Omental fat pad (tissue), 4 donors: ENCODE measurements at places on chromosomes 7 and 10. TPM values are rescaled to one million over a fixed set of nuclear protein-coding genes. Genes with fewer than 3 reads are reported as not detected.
A peak's percentile ranks its signal among the peaks of the same experiment; 100 is the strongest.

- no peak for DNase-seq
Measured at GRCh38 chr10:523925-524324, 165.5 kb downstream of the DIP2C start.

DNA sequence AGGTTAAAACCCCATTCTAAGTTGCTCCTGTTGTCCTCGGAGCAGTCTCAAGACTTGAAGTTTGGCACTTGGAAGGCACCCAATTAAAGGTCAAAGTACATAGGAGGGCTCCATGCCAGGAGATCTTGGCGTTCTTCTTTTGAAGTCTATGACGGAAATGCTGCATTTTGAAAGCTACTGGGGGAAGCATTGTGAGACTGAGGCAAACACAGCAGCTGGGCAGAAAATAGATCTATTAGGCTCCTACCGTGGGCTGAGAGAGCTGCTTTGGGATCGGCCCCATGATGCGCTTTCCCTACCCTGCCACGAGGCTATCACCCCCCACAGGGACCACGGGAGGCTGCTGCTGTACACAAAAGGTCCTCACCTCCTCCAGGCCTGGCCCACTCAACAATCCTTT, 20.0 kb downstream of the KIAA1549 start:
- DNase-seq = no peak

- peak; percentile 28 for DNase-seq
Measured at GRCh38 chr10:94403380-94404213, 1.3 kb downstream of the TBC1D12 start.

GRCh38 chr10:29146311-29147100, 142.4 kb upstream of the LYZL1 start:
- no peak for DNase-seq

DNA sequence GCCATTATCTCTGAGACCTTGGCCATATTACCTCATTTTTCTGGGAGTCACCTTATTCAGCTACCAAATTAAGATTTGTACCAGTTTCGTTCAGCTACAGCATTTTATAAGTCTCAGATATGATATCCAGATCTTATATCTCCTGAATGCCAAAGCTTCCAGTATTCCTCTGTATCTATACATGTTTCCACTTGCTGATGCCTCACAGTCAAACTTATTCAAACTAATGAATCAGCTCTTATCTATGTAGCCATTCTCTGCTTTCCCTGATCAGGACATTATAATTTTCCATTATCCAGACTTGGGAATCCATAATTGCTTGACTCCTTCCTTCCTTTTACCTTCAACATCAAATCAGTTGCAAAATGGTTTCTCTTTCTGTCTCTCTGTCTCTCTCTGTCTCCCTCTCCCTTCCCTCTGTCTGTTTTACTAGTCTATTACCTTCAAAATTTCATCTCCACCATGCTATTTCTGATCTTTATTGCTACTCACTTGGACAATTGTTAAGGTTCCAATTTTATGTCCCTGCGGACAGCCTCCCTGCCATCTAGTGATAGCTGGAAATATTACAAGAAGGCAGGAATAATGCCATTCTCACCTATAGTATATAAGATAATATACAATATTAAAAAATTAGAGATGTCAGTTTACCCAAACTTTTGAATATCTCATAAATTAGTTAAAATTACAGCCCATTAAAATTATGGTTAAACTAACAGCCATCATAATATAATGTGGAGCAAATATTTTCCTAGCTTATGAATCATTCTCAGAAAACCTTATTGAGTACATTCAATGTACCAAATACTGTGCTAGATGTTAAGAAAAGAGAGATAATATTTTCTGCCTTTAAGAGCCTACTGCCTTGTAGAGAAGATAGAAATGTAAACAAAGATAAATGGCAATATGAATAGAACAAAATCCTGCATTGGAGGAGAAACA, 89.8 kb downstream of the PCLO start:
- DNase-seq = no peak

- no peak for DNase-seq
Measured at GRCh38 chr7:136919820-136920219, 51.4 kb downstream of the CHRM2 start.

- DNase-seq = no peak
Measured at GRCh38 chr10:130021383-130021950, 57.4 kb upstream of the EBF3 start.

GRCh38 chr10:49115015-49115795, at the start of gene VSTM4:
TSS of gene VSTM4 (minus strand) at chr10:49115522. CDS start at chr10:49115485, 37 bp downstream.
- DNase-seq = no peak

- DNase-seq = no peak
Measured at GRCh38 chr7:73809467-73809951, 21.3 kb upstream of the CLDN4 start.

- no peak for DNase-seq
Measured at GRCh38 chr10:43960135-43960415, 311.4 kb upstream of the ZNF32 start.

- DNase-seq = no peak
Measured at GRCh38 chr10:14667280-14667679, 107.4 kb downstream of the FAM107B start.

- no peak for DNase-seq
Measured at GRCh38 chr10:44843484-44843883, 67.7 kb upstream of the TMEM72 start.

GRCh38 chr10:1136268-1136667, 80.1 kb downstream of the WDR37 start:
- DNase-seq = no peak

- DNase-seq = no peak
Measured at GRCh38 chr7:79458796-79459195, 5.3 kb upstream of the MAGI2 start.

GRCh38 chr7:131501930-131502685, 54.3 kb downstream of the PODXL start:
- DNase-seq = no peak

DNA sequence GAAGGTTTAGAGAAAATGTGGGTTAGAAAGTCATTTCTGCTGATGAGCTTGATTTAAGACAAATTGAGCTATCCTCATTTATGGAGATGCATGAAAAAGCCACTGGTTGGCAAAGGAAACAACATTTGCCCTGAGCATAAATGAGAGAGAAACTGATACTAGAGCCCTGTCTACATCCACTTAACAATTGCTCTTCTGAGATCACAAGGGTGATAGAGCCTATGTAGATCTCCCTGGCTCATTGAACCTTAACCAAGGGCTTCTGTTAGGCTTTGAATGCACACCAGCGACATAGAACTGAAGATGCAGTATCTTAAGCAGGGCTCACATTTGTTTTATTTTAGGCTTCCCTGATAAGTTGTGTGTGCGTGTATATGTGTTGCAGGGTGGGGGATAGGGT, 35.0 kb downstream of the GPR141 start:
- no peak for DNase-seq

DNA sequence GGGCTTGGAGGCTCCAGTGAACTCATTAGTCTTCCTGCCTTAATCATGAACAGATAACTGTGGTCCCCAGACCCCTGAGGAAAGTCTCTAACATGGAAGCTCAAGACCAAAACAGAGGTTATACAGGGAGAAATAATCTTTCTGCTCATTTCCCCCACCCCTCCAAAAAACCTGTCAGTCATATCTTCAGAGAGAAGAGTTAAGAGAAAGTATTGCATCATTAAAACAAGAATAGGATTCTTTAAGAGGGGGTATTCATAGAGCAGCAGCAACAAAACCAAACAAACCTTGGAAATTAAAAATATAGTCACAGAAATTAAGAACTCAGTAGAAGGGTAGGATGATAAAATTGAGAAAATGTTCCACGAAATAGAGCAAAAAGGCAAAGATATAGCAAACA, 7.6 kb downstream of the CLEC2L start:
- no peak for DNase-seq

GRCh38 chr7:13856012-13856411, 133.5 kb downstream of the ETV1 start:
- DNase-seq = no peak

DNA sequence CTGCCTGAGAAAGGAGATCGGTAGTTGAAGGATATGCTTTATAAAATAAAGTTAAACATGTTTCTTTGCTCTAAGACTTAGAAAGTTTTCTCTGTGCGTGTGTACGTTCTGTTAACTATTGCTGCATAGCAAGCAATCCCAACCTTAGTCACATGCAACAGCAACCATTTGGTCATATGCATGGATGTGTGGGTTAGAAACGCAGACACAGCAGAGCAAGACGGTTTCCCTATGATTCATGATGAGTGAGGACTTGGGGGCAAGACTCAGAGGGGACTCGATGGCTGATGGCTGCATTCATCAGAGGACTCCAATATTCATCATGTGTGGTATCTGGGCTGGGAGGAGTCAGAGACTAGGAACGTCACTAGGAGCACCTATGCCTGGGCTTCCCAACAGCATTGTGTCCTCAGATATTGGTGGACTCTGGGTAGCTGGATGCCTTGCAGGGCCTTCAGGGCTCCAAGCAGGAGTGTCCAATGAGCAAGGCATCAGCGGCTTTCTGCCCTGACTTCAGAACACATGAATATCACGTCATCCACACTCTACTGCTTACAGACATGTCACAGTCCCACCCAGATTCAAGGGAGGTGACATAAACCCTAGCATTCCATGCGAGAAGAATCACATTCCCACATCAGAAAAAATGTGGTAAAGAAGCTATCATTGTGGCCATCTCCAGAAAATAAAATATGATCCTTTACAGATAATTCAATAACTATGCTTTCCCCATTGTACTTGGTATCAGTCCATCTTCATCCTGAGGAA, 731.2 kb downstream of the TNS3 start:
- no peak for DNase-seq

SEMA4G gene
- total RNA-seq = 1.4 TPM

PDK4 gene
- 582 TPM for total RNA-seq

OSBPL3 gene
- total RNA-seq = 4.3 TPM

ASB10 gene
- total RNA-seq = not detected

MRLN gene
- total RNA-seq = not detected

ANKRD7 gene
- total RNA-seq = not detected

NSUN5 gene
- total RNA-seq = 19.0 TPM

CYP26C1 gene
- total RNA-seq = 0.36 TPM

AFAP1L2 gene
- 18.8 TPM for total RNA-seq

PLAU gene
- 7.3 TPM for total RNA-seq

SAP25 gene
- not detected for total RNA-seq

FAM200A gene
- total RNA-seq = 3.6 TPM
